ENCODE measurements at places on chromosomes 1 and 21.

DNA sequence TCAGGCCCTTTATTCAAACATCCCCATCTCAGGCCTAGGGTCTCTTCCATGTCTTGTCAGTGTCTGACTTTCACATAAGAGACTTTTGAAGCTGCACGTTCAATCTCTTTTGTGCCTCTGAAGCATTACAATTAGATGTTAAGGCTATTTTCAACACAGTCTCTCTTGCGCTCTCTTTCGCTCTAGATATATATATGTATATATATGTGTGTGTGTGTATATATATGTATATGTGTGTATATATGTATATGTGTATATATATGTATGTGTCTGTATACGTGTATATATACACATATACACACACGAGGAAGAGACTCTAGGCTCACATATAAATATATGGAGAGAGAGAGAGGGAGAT is 162.5 kb upstream of the RNPC3 start:
- DNase-seq: no peak

GRCh38 chr1:232899839-232900238 is 50.6 kb upstream of the NTPCR start:
- DNase-seq: no peak

DNA sequence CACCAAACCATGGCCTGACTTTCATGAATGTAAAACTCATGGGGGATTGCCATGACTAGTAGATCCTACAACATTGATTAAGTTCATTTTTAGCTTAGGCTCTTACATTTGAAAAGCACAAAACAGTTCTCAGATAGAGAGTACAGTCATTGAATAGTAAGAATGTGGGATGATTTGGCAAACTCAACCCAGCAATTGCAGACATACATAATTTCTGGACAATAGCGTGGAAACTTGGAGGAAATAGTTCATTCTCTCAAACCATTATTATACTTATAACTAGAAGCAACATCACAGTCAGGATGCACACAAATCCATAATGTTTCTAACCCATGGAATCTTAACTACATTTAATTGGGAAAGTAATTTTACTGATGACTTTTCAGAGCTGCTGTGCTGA is 598.2 kb downstream of the LMO4 start:
- DNase-seq: no peak

GRCh38 chr1:111506561-111506960 is 3.1 kb upstream of the ADORA3 start:
- no peak for DNase-seq

- peak; percentile 31 for DNase-seq
Measured at GRCh38 chr1:154157520-154158306, 2.8 kb upstream of the NUP210L start.
